ENCODE measurements at places on chromosomes 1 and 21.

GRCh38 chr21:43627527-43627926, 31.8 kb downstream of the HSF2BP start:
- no peak for DNase-seq

GRCh38 chr1:63593303-63593885, at the start of gene PGM1:
TSS of gene PGM1 (plus strand) at chr1:63593411. CDS start at chr1:63593489, 78 bp downstream.
- peak; percentile 40 for DNase-seq

GRCh38 chr1:32963746-32964460, 706 bp downstream of the RNF19B start:
- DNase-seq = peak; percentile 24

- no peak for DNase-seq
Measured at GRCh38 chr1:107464827-107465226, 324.0 kb downstream of the NTNG1 start.

DNA sequence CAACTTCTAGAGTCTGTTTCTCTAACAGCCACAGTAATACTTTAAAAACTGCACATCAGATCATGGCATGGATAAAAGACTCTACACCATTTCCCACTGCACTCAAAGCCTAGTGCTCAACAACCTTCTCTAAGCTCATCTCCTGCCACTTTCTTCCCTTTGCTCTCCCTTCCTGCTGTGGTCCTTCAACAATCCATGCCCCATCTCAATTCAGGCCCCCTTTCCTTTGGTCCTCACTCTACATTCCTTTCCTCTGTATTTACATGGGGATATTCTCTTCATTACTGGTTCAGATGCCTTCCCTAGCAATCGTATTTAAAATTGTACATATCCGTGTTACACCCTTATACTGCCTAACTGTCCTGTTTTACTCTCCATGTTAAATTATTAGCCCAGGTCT, 19.0 kb downstream of the SOD1 start:
- DNase-seq = no peak

- DNase-seq = no peak
Measured at GRCh38 chr1:68449901-68450300, at the start of gene RPE65. TSS of gene RPE65 (minus strand) at chr1:68449954. CDS start at chr1:68449905, 49 bp downstream.

- DNase-seq = no peak
Measured at GRCh38 chr1:64246294-64246917, 43.0 kb downstream of the UBE2U start.

GRCh38 chr21:44875316-44875700, 1.8 kb upstream of the PTTG1IP start:
- no peak for DNase-seq

DNA sequence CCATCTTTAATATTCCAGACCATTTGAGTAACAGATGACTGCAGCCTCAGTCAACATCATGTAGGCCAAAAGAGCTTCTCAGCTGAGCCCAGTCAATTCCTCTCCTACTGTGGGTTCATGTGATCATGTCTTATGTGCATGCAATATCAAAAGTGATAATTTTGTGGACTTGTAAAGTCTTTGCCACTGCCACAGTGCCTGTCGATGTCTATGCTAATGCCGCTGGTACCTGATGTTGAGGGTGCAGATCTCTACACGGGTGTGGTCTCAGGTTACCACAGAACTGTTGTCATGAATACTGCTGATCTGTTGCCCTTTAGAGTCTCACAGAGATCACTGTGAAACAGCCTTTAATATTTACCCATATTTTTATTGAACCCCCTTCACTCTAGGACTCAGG, 11.3 kb upstream of the C1orf141 start:
- no peak for DNase-seq

DNA sequence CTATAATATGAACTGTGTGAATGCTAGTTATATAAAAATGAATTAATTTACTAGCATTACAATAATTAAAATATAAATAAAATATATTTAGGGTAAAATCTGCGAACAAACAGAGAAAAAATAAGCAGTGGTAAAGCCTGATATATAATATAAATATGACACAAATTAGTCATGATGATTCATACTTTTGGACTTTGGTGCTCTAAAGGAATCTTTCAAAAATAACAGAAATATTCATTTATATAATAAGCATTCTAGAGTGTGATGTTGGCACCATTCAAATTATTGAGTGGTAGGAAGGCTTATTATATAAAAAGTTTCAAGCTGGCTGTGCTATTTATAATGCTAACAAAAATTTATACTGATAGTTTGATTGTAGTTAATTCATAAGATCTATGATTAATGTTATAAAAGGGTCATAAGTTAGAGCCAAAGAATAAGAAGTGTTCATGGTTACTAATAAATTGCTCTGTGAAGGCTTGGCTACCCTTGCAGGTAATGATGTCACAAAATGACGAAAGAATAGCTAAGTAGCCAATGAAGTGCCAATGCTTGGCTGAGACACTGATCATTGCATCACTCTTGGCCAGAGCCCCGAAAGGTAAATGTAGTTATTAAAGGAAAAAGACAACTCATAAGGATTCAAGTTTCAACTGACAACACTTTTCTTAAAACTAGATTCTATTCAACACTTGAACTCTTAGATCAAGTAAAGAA, 108.7 kb downstream of the USH2A start:
- DNase-seq = no peak

- DNase-seq = no peak
Measured at GRCh38 chr1:190667914-190668313, 190.2 kb upstream of the BRINP3 start.

DNA sequence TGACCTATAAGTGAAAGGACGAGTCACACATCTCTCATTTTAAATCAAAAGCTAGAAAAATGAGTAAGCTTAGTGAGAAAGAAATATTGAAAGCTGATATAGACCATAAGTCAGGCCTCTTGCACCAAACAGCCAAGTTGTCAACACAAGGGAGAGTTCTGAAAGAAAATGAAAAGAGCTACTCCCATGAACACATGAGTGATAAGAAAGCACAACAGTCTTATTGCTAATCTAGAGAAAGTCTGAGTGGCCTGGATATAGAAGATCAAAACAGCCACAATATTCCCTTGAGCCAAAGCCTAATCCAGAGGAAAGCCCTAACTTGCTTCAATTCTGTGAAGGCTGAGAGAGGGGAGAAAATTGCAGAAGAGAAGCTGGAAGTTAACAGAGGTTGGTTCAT, 175.0 kb downstream of the SMYD3 start:
- DNase-seq = no peak

- DNase-seq = no peak
Measured at GRCh38 chr1:174812016-174812415, 187.7 kb upstream of the CACYBP start.

DNA sequence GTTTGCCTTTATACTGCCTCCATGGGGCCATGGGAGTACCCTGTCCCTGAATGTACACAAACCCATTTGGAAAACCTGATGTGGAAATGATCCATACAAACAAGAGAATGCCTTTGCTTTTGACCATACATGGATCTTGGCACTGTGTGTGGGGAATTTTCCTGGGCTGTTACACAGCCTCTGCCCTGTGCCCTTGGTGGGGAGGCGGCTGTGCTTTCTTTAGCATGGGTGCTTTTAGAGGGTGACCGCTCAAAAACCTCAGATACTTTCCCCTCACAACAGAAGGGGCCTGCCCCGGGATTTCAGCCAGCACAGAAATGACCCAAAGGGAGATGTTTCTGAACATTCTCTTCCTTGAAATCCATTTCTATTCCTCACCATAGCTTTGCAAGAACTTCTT, 194.8 kb downstream of the LMO4 start:
- DNase-seq = no peak

DNA sequence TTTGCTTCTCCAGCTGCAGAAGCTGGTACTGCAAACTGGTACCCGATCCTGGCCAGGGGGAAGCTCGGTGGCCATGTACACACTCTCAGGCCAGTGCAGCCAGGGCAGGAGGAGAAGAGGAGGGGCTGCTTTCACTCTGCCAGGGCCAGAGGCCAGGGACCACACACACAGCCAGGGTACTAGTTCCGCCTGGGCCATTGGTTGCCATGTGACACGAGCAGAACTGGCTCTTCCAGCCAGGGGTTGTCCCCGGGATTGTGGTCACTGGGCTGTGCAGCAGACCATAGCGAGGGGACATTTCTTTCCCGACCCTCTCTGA, 3.7 kb upstream of the SHISAL2A start:
- no peak for DNase-seq

GRCh38 chr1:29426701-29427279, 190.5 kb downstream of the PTPRU start:
- DNase-seq = no peak

GRCh38 chr1:119275145-119276134, 93.1 kb upstream of the HAO2 start:
- no peak for DNase-seq

GRCh38 chr21:28402616-28402989, 590.1 kb downstream of the LTN1 start:
- DNase-seq = no peak

DNA sequence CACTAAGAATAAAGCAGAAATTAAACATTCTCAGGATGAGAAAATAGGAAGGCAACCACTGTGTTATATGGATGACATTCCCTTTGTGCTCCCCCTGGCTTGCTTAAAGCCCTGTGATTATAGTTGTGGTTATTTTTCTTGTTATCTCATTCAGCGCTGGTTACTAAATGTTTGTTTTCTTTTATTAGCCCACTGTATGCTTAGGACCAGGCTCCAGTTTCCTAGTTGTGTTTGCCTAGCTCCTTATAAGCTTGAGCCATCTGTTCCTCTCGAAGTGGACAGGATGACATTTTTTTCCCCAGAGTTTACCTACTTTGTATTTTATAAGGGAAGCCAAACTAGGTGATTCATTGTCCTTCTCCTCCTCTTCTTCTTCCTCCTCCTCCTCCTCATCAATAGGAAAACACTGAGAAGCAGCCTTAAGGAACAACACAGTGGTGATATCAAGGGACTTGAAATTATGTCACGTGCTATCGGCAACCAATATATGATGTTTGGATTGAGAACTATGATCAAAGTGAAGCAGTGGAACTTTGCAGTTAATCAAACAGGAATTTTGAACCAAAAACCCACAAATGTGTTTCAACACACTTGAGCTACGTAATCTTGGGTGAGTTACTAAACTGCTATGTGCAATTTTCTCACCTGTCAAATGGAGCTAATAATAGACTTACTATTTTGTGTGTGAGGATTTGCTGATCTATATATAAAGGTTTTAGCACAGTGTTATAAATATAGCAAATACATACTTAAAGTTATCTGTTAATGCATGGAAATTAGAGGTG, 35.1 kb upstream of the RGS7 start:
- no peak for DNase-seq

- no peak for DNase-seq
Measured at GRCh38 chr1:29579821-29580425, 343.6 kb downstream of the PTPRU start.

GRCh38 chr1:211318576-211319280, 7.9 kb upstream of the TRAF5 start:
- DNase-seq = no peak

DNA sequence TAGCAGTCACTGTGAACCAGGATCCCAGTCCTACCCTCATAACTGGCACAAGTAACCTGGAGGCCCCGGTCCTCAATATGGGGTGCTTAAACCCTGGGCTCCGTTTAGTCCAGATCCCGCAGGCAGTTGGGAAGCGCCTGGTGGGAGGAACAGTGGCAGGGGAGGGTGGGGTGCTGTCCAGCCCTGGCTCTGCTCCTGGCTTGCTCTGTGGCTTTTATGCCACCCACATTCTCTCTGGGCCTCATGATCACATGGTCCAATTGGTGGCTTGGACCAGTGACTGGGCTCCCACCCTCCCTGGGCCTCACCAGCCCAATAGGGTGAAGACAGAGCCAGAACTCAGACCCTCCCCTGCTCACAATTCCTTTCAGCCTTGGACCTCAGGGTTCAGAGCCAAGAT, 2.9 kb downstream of the CD164L2 start:
- no peak for DNase-seq

DNA sequence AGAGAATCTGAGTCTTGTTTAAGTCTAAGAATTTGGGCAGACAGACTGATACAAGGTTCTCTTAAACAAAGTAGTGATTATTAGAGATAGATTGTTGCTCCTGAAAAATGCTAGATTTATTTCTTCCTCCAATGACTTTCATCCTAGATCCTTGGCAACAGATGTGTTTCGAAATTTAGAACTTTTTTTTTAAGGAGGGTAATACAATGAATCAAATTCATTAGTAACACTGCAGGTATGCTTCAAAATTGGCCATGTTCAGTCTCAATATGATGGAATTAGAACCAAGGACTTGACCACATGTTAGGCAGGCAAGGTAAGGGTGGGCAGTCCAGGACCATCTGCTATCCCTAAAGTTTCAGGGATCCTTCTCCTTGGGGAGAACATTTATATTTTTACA, 4.5 kb upstream of the LCE1F start:
- DNase-seq = no peak

DNA sequence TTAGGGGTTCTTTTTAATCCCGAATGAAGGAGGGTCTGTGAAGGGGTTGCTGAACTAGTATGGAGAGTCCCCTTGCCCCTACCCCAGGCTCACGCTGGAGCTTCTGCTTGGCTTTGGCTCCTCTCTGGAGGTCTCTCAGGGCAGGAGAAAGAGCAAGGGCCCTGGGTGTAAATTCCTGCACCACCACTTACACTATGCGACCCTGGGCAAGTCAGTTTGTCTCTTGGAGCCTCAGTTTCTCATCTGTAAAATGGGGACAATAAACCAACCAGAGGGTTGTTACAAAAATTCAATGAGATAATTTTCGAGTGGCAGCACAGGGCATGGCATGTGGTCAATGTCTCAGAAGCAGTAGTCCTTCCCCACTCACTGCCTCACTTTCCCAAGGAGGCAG, 11.4 kb downstream of the FOXO6 start:
- DNase-seq = no peak

GRCh38 chr1:227174164-227174563, 144.1 kb downstream of the CDC42BPA start:
- DNase-seq = no peak

GRCh38 chr21:36949171-36950141, 17.0 kb downstream of the HLCS start:
- no peak for DNase-seq

DNA sequence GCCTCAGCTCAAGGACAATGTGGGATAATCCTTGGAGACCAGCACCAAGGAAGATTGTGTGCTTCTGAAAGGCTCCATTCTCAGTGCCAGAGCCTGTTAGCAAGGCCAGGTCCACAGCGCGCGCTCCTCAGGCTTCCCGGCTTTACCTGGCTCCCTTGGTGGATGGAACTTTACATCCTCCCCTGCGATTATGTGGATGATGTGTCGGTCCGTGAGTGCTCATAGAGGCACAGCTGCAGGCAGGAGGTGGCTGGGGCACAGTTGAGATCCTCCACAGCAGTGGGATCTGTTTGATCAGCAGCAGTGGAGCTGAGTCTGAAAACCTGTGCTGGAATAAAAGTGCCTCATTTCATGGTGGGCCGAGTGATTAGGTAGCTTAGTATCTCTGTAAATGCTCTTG, 62.7 kb downstream of the PRDM2 start:
- no peak for DNase-seq

DNA sequence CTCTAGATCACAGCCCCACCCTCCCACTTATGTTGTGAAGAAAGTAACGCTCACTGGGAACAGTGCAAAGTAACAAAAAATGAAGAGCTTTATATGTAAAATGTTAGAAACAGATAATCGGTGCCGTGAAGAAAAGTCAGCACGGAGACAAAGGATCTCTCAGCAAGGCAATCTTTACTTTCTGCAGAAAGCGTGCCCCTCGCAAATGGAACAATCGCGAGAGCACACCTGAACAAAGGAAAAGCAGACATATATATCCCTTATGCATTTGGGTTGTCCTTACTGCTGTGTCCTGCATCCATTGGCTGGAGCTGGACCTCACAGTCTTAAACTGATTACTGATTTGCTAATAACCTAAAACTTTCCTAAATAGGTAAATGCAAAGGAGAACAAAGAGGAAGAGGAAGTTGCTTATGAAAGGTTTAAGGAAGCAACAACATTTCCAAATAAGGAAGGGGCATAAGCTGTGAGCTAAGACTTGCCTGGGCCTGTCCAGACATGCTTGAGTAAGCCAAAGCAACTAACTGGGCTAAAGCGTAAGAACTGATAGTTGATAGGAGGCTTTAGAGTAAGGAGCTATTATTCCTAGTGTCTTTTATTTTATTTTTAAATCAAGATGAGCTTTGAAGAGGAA, 89.7 kb downstream of the GTF2B start:
- no peak for DNase-seq
